Suppressor macrophage treated with lipopolysaccharide for 4 hours (primary cell): ENCODE measurements at places on chromosomes 6 and 20.

- no peak for DNase-seq
Measured at GRCh38 chr20:48642105-48642880, 185.5 kb downstream of the PREX1 start.

- no peak for DNase-seq
Measured at GRCh38 chr6:50264995-50265571, 215.4 kb upstream of the DEFB112 start.

GRCh38 chr20:49338061-49338460, 60.2 kb upstream of the ZNFX1 start:
- DNase-seq = no peak

DNA sequence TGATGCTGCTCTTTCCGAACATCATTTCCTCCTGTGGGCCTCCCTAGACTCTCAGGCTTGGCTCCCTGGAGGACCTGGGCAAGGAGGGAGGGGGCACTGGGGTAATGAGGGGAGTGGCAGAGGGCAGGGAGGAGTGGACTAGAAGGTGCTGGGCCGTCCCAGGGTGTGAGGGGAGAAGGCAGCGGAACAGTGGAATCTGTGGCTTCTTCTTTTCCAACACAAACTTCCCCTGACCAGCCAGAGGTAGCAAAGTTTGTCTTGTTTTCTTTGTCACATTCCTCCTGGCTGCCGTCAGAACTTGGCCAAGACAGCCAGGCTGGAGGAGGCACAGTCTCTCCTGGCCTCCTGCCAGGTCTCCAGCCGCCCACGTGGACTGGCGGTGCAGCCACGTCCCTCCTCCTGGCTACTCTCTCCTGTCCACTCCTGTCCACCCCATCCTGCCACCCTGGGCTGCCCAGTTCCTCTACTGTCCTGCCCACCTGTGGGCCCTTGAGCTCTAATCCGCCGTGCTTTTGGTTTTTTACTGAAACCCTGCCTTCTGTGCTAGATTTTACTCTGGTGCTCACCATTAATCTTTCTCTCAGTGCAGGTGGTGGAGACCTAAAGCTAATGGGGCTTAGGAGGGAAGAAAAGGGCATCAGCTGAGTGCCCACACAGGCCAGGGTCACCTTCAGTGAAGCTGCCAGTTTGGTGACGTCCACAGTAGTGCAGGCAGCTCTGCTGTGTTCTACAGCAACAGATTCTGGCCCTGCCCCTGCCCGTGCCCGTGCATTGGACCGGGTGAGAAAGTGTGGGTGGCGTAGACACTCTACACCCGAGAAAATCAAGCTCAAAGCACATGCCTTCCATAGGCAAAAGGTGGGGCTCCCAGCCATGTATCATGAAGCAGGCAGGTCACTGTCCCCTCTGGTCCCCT, 2.8 kb upstream of the CDSN start:
- DNase-seq = no peak

GRCh38 chr6:32216998-32217397, 6.9 kb downstream of the NOTCH4 start:
- no peak for DNase-seq

DNA sequence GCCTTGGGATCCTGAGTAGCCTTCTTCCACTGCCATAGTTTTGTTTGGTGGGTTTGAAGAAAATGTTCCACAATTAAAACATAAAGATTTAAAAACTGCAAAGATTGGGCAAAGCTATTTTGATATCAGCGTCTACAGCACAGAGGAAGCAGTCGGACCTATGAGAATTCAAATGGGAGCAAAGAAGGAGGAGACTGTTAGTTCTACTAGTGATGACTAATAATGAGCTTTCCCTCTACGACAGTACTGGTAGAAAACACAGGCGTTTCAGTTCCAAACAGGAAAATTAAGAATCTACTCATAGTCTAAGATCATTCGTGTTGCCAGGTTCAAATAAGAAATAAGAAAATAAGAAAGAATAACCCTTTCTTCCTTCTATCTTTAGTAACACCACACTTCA, 121.2 kb downstream of the INSM1 start:
- no peak for DNase-seq
